Eye (tissue), 1 donor: ENCODE measurements at places on chromosomes 6 and 20.

DNA sequence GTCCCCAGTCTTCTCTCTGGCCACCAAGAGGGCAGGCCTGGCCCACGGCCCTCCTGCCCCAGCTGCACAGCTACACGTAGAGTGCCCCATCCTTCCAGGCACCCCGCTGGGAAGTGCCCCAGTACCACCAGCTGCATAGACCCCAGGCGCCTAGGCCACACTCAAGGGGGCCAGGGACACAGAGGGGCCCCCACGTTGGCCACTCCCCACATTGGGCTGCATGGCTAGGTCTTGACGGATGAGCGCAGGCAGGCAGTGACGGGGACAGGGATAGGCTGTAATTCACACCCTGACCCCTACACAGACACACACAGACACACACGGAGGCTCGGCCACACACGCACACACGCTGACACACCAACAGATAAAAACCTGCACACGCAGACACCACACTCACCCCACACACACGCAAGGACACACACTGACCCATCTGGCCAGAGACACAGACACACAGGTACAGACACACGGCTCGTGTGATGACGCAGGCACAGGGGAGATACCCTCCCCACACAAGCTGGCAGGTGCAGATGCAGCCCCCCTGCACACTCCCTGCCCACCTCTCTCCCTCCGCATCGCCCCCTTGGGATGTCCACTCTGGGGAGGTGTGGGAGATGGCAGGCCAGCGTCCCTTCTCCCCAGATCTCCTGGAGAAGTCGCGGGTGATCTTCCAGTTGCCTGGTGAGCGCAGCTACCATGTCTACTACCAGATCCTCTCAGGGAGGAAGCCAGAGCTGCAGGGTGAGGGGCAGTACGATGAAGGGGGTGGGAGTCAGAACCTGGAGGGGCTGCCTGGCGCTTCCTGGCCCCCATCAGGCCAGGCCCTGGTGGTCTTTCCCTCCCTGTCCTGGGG lies 30.0 kb downstream of the MYH7B start:
- peak; percentile 40 for DNase-seq

- DNase-seq, result peak; percentile 96
Observed at GRCh38 chr6:167350731-167351655, 26.1 kb downstream of the TTLL2 start.

DNA sequence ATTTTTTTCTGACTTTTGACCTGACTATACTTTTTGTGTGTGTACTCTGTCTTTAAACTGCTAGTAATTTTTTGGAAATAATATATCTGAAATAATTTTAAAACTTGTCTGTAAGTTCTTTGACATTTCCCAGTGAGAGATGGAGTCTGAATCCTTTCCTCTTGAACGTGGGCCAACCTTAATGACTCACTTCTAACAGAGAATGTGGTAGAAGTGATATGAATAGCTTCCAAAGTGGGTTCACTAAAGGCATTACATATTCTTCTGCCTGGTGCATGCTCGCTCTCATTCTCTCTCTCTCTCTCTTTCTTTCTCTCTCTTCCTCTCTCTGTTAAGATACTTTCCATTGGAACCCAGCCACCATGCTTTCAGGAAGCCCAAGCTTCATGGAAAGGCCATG lies 108.7 kb upstream of the FERMT1 start:
- DNase-seq, result no peak

- no peak for DNase-seq
Observed at GRCh38 chr6:111980143-111980542, 73.8 kb upstream of the CCN6 start.

DNA sequence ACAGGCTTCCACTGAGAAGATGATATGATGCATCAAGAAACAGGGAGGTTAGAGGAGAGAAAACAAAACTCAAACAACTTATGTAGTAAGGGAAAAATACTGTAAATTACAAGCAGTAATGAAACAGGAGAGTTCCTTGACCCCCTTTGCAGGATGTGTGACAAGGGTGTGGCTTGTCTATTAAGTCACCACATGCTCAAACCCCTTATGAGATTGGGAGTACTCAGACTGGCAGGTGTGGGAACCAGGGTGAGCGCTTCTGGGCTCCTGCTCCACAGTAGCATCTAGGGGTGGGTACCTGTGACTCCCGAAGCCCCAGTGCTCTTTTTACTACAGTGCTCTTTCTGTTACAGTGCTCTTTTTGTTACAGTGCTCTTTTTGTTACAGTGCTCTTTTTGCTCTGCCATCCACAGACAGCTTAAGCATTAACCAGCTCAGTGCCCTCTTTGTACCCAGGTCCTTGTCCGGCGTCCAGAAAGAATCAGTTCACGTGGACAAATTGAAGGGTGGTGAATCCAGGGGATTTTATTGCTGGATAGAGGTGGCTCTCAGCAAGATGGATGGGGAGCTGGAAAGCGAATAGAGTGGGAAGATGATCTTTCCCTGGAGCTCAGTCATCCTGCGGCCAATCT lies 28.7 kb downstream of the OLIG3 start:
- no peak for DNase-seq

- peak; percentile 95 for DNase-seq
Observed at GRCh38 chr20:51562332-51563173, 20.0 kb upstream of the NFATC2 start.

DNA sequence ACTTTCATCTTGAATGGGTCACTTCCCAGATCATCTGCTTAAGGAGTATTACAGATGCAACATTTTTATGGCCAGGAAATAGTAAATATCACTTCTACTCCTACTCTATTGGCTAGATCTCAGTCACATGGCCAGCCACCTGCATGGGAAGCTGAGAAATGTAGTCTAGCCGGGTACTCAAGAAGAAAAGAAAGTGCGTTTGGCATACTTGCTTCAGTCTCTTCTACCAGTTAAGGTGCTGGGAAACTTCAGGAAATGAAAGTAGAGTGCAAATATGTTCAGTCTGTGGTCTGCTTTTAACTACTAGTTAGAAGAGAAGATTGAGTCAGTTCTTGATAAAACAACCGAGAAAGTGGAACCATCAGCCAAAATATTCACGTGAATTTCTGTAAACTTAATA lies 129.2 kb downstream of the PDSS2 start:
- no peak for DNase-seq

DNA sequence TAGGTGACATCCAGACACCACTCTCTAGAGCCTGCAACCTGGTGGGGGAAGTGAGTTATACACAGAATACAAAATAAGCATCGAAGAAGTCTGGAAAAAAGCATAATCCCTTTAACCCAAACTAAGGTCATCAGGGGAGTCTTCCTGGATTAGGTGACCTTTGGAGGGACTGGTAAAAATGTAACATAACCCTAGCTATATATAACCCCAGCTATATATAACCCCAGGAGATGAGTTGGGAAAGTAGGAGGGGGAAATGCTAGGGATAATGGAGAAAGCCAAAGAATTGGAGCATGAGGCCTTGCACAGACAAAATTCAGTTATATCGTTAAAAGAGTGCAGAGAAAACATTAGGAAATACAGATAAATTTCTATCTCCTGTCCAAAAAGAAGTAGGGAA lies 164.8 kb downstream of the QRSL1 start:
- no peak for DNase-seq

DNA sequence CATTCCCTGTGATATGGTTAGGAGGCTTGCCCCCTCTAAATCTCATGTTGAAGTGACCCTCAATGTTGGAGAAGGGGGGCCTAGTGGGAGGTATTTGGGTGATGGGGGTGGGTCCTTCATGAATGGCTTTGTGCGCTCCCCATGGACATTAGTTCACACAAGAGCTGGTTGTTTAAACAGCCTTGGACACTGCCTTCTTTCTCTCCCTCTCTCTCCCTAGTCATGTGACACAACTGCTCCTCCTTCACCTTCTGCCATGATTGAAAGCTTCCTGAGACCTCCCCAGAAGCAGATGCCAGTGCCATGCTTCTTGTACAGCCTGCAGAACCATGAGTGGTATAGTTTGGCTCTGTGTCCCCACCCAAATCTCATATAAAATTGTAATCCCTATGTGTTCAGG lies 117.2 kb upstream of the SLC22A16 start:
- DNase-seq, result no peak

GRCh38 chr6:3571836-3572235 lies 115.0 kb upstream of the SLC22A23 start:
- no peak for DNase-seq

GRCh38 chr6:165040440-165040839 lies 269.0 kb downstream of the C6orf118 start:
- DNase-seq, result no peak

DNA sequence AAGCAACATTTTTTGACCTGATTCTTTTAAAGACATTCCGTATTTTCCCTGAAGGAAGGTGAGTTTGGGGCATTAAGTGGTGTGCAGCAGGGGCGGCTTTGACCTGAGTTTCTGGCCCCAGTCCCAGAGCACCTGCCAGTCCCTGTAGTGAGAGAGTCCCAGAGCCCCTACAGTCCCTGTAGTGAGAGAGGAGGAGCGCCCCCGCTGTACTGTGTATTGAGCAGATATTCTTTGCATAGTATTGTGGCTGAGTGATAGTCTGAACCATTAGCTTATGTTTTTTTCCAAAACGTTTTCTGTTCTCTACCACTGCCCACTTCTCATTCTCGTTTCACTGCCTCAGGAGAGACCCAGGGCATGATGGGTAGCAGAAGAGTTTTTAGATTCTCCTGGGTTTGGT lies 17.2 kb upstream of the SH3BGRL2 start:
- DNase-seq, result no peak

GRCh38 chr6:1612974-1613306 lies 3.2 kb downstream of the FOXC1 start:
- peak; percentile 75 for DNase-seq
